ENCODE measurements at places on chromosomes 4 and X.

DNA sequence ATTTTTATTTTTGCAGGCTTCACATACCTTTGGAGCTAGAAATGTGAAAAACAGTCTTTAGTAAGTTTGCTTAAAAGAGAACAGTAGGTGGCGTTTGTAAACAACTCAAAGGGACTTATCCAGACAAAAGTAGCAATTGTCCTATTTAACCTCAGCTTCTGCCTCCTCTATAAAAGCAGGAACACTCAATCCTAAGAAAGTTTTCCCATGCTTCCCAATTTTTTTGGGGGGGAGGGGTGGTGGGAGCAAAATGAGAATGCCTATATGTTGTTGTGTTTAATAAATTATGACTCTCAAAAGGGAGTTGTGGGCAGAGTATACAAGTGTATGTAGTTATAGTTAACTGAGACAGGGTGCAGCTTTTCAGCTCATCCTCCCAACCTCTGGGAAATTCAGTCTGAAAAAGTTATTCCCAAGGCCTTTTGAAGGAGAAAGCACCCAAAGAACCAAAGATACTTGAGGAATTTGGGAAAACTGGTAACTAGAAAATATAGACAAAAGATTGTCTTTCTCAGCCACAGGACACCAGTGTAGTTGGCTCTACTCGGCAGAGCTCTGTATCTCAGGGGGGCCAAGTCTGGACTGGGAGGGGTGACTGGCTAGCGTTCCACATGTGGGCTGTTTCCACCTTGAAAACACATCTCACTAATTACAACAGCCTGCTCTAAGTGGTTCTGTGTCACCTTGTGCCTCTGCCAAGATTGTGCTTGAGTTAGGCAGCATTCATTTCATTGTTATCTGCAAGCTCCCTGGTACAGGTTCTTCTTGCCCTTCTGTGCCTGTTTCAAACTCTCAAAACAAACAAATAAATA lies 2.8 kb downstream of the SFRP2 start:
- no peak for DNase-seq

- no peak for DNase-seq
These were observed 30.3 kb upstream of the ADH1C start for GRCh38 chr4:99382745-99383360.

DNA sequence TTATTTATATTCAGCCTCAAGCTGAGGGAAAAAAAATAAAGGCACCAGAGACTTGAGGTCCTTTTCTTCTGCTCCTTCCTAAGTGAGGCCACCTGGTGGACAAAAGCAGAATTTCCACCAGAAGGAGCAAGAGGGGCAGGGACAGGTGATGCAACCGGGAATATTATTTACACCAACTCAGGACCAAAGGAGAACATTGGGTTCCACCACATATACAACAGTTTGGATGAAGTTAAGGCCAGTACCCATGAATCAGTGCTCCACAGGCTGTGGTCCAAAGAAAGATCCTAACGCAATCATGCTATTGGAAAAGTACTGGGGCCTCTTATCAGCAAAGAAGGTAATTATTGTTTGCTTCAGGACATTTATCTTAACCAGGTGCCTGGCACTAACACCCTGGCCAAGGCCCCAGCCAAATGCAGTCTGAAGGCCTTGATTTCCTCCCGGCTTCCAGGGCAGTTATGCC lies 57.4 kb downstream of the TSC22D3 start:
- DNase-seq: peak; percentile 37

- DNase-seq: no peak
These were observed 1.8 kb downstream of the TLL1 start for GRCh38 chr4:165874791-165875371.

DNA sequence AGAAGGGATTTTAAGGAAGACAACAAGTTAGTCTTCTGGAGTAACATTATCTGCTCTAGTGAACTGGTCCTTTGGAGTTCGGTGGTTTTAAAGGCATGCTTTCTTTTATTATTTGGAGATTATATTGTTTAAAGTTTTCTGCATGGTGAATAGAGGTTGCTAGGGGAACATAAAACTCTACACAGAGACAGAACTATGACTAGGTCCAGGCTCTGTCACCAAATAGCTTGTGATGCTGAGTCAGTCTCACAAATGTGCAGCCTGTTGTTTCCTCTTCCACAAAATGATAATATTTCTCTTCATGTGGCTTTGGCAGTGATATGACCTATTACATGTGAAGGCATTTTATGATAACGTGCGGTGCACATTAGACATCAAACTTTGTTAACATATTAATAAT lies 132.6 kb downstream of the PACRGL start:
- DNase-seq: no peak

- no peak for DNase-seq
These were observed 211.7 kb upstream of the AGTR2 start for GRCh38 chrX:115958687-115959359.

DNA sequence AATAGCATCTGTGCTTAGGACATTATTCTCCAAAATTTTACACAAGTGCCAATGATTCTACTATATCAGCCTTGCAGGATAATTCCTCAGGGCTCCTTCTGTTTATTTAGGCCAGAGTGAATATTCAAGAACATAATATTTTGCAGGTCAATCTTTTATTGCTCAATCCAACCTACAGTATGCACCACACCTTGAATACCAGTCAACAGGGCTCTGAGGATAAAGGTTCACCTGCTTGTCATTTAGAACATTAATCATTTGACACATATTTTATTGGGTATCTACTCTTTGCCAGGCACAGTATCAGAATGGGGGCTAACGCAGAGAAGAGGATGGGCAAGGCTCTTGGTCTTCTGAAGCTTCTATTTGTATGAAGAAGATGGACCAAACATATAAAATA lies 66.2 kb upstream of the SHISA3 start:
- no peak for DNase-seq

Measured in NCI-H774 (cell line).